ENCODE measurements at places on chromosomes 12 and 14.

DNA sequence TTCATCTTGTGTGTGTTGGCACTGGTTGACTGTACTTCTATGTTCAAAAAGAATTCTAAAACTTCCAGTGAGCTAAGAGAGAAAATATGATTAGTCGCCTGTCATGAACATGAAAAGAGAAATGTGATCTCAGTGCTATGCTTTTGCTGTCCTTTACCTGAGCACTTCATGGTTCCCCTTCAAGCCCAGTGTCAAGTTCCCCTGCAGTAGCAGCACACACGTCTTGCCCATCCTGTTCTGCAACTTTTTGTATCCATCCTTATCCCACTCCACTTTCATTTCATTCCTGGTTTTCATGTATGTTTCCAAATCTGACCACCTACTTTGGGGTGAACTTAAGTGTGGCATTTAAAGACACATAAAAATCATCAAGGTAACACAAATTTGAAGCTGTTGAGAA is 848.0 kb upstream of the USP15 start:
- no peak for DNase-seq

DNA sequence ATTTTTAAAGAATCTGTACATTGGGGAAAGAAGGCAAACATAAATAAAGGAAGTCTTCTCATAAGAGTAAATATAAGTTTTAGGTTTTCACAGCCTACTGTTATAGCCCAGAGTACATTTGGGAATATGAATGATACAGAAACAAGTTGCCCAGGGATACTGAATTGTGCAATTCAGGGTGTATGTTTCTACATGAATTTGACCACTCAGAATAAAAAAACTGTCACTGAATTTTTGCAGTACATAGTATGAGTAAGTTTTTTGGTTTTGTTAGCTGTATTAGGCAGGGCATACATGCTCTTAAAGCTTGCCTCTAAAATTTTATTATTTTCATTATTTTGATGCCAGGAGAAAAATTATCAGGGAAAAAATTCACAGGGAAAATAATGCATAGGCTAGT is 6.6 kb upstream of the PCNX4 start:
- DNase-seq, result no peak

- peak; percentile 94 for DNase-seq
Observed at GRCh38 chr12:68364893-68365725, 32.9 kb upstream of the MDM1 start.

- DNase-seq, result no peak
Observed at GRCh38 chr12:54678131-54678530, 30.0 kb upstream of the DCD start.

DNA sequence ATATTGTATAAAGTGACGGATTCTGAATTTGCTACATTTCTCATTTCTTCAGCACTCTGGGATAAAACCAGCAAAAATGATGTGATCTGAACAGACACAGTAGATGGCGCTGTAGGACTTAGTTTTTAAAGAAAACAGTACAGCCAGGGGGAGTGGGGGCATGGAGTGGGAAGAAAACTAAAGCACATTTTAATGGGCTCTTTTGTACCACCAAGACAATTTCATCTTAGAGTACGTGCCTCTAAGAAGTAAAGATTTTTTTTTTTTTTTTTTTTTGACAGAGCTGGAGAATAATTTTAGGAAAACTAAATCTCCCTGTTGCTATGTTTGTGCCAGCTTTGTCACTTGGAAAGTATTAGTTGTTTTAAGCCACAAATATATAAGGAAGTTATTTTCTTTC is 124.4 kb downstream of the RAD51B start:
- no peak for DNase-seq

DNA sequence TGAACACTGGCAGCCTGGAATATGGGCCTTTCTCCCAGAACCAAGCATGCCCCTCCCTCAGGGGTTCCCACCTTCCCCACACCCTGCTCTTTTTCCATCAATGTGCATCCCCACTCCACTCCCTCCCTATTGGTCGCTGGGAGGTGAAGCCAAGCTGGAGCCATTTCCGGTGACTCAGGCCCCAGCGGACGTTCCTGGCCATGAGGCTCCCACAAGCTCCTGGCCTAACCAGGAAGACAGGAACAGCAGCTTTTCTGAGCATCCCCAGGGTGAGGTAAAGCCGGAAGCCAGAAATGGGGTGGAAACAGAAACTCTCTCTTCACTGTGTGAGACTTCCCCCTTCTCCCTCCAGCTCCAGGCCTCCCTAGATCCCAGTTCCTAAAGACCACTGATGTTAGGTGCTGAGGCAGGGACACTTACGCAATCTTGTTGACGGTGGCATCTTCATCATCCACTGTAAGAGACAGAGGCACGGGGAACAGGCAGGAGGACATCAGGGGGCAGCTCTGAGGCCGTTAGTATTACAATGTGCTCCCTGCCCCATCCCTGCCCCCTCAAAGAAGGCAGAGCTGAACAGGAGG is 5.1 kb downstream of the LMBR1L start:
- peak; percentile 48 for DNase-seq

DNA sequence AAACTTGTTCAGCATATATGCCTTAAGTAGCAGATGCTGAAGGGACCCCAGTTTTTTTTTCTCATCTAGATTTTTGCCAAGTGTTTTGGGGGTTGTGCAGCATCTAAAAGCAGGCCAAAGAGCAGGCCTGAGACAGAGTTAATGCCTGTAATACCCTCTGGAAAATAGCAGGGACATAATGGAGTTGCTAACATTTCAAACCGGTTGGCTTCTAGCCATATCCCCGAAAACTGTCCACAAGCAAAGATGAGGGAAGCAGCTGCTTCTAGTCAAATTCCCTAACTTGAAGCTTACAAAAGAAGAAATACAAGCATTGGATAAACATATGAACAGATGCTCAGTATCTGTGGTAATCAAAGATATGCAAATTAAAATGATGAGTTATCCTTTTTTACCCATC is 52.1 kb upstream of the AEBP2 start:
- DNase-seq, result no peak

DNA sequence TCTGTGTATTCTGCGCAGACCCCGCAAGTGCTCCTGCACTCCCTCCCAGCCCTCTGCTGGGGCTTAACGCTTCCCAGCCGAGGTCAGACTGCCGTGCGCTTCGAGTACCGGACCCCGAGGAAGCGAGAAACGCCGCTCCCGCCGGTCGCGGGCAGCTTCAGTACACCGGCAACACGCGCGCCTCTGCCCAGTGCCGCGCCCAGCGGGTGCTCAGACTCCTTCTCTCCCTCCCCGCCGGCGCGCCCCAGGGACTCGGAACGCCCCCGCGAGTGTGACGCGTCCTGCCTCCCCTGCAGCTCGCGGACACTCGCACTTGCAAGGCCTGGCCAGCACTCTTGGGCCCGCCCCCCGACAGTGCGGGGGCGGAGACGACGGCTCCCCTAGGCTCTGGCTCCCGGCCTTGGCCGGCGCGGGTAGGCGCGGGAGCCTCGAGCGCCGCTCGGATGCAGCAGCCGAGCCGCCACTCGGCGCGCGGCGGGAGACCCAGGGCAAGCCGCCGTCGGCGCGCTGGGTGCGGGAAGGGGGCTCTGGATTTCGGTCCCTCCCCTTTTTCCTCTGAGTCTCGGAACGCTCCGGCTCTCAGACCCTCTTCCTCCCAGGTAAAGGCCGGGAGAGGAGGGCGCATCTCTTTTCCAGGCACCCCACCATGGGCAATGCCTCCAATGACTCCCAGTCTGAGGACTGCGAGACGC is at the start of gene PTGER2:
PTGER2 (plus strand) TSS at position 410 of the 692 bp plus-strand sequence; CDS start at position 647, 237 bp downstream.
- DNase-seq, result peak; percentile 89

Data from psoas muscle (tissue), 8 donors.